ENCODE measurements at places on chromosomes 2 and 18. TPM values are rescaled to one million over a fixed set of nuclear protein-coding genes. Genes with fewer than 3 reads are reported as not detected.

The DLX2 gene
- total RNA-seq = not detected

- peak overlapping the region; percentile 76 for H3K27ac ChIP-seq
- no peaks in the 10 kb centered on the region for H3K27me3 ChIP-seq
- DNase-seq = no peak
- H3K4me3 ChIP-seq = no peak overlapping the region
Measured at GRCh38 chr2:28678175-28678855, 73.3 kb upstream of the PPP1CB start.

The NEU2 gene
- not detected for total RNA-seq

DNA sequence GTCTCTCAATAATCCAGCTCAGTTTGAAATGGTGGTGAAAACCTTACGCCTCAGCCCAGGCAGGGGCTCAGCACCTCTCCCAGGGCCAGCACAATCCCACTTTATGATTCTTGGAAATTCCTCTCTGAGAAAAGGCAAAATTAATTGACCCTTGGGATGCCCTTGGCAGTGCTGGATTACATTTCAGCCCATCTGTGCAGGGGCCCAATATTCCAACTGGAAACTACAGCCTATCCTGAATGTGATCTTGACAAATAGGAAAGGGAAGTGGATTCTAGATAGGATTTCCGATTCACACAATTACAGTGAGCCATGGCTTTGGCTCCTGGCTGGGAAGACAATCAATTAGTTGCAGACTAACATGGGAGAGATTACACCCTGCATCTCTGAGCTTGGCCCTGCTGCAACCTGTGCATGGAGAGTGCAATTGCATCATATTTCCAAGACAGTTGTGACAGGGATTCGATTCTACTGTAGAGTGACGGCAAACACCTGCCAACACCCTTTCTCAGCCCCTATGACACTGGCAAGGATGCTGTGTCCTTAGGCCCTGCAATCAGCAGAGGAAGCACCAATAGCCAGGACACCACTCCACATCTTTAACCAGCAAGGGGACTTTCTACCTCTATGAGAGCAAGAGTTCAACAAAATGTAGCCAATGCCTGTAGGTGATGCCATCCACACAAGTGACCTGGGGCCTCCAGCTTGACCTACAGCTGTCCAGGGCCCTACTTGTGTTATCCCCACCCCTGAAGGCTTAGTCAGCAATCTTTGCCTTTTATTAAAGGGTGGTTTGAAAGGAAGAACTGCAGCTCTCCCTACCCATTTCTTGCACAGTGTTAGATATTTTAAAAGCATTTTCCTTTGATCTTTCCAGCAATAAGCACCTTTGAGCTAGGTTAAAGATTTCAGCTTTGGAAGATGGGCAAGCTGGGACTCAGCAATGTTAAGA, 187.2 kb upstream of the HS6ST1 start:
- H3K36me3 ChIP-seq = no peaks in the 10 kb centered on the region
- no peaks in the 10 kb centered on the region for H3K27me3 ChIP-seq
- DNase-seq = no peak
- no peaks in the 10 kb centered on the region for H3K4me1 ChIP-seq
- H3K27ac ChIP-seq = no peak overlapping the region

The IL36B gene
- not detected for total RNA-seq

DNA sequence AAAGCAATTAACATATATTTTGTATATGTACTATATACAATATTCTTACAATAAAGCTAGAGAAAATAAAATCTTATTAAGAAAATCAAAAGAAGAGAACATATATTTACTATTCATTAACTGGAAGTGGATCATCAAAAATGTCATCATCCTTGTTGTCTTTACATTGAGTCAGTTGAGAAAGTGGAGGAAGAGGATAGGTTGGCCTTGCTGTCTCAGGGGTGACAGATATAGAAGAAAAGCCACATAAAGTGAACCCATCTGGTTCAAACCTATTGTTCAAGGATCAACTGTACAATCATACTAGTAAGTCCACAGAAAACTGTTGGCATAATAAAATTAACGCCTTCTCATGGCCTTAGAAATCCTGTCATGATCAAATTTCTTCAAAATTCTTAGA, 26.6 kb downstream of the SESTD1 start:
- no peak for DNase-seq
- H3K27me3 ChIP-seq = no peaks in the 10 kb centered on the region
- H3K4me1 ChIP-seq = peaks cover 54% of the 10 kb centered on the region

The DNAH7 gene
- not detected for total RNA-seq

The DUSP19 gene
- total RNA-seq = 2.4 TPM

Data from gastrocnemius medialis (tissue), 4 donors.